NCI-H526 treated with DMSO at 0.1 percent for 48 hours (cell line): ENCODE measurements at places on chromosomes 6 and 20.
A peak's percentile ranks its signal among the peaks of the same experiment; 100 is the strongest.

- DNase-seq: no peak
These were observed 71.9 kb upstream of the RREB1 start for GRCh38 chr6:7035837-7036249.

DNA sequence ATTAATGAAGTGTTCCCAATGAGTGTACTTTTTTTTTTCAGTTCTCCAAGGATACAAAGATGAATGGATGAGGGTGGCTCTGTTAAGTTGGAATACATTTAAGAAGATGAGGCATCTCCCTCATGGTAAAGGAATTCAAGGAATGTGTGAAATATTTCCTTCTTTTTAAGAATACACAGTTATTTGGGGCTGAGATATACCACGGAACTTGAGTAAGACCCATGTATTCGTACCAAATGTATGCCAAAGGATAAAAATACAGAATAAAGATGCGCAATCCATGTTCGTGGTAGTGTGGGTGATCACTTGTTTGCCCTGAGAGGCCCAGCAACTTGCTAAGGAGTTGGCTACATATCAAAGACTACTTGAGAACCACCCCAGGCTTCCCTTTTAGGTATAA, 164.2 kb upstream of the TCF21 start:
- no peak for DNase-seq

DNA sequence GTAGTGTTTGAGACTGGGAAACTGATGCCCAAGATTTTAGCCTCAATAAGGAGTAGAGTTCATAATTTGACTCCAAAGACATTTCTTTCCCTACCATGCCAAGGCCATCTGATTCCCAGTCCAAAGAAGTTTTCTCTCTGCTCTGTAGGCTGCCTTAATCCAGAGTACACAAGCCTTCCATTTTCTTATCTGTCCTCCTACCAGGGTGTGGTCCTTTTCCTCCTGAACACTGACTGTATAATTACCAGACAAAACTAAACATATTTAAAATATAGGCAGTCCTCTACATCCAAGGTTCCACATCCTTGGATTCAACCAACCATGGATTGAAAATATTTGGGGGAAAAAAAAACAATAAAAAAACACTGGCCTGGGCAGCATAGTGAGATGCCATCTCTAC, 108.4 kb downstream of the SLC16A10 start:
- no peak for DNase-seq

- DNase-seq: peak; percentile 90
These were observed 1.5 kb downstream of the ID4 start for GRCh38 chr6:19838442-19839236.

DNA sequence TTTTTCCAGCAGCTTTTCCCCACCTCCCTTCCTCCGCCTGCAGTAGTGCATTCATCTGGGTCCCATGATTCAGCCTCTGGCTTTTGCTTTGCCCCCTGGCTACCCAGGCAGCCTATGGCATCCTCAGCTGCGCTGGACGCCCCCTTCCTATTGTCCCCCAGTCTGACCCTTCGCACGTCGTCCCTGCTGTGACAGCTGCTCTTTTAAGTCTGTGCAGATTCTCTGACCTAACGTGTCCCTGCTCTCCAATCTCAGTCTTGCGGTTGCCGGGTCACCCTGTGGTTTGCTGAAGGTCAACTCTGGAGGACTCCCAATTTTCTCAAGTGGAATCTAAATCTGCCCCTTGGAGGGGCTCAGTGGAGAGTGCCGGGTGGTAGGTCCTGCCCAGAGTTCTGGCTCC, 294.3 kb downstream of the CDC5L start:
- no peak for DNase-seq

DNA sequence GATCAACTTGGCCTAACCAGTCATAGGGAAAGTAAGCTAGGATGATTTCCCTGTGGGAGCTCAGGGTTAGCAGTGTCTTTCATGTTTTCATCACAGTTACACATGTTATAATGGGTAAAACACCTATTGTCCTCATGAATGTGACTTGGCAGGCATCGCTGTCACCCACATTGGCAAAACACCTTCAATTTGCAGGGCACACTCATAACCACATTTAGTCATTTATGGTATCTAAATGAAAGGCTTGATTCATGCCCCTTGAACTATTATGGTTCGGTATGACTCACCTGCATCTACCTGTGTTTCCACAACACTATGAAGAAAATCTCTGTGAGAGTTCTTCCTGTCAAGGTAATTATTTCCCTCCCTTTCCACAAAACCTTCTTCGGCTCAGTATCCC, 49.2 kb downstream of the FRK start:
- no peak for DNase-seq

DNA sequence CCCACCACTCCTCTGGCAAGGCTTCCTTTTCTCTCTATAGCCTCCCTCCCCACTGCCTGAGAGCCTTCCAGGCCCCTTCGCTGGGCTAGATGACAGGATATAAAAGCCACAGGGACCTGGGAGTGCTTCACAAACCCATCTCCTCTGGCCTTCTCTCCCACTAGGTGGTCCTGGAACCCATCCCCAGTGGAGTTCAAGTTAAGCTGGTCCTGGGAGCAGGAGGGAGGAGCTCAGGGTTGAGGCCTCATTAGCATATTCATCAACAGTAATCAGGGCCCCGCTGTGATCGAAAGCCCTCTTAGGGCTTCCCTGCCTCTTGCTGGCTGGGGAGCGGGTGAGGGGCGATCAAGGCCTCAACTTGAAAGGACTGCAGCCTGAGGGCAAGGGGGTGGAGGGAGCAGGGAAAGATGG, 9.1 kb downstream of the EBF4 start:
- no peak for DNase-seq

GRCh38 chr6:110613356-110613755, 136.9 kb upstream of the SLC22A16 start:
- DNase-seq: no peak

DNA sequence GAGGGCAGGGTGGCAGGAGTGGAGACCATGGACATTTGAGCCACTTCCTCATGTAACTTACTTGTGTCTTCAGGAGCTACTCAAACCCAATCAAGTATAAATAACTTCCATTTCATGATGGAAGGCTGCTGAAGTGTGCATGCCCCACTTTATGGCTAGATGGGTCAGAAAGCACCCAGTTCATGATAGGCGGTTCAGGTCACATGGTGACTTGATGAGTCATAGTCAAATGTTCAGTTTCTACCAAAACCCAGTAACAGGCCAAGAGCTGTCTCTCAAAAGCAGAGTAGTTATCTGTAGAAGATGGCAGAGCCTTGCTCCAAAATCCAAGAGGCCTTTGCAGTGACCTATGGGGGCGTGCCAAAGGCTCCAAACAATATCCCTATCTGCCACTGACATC, 133.7 kb upstream of the TENT5A start:
- DNase-seq: no peak

DNA sequence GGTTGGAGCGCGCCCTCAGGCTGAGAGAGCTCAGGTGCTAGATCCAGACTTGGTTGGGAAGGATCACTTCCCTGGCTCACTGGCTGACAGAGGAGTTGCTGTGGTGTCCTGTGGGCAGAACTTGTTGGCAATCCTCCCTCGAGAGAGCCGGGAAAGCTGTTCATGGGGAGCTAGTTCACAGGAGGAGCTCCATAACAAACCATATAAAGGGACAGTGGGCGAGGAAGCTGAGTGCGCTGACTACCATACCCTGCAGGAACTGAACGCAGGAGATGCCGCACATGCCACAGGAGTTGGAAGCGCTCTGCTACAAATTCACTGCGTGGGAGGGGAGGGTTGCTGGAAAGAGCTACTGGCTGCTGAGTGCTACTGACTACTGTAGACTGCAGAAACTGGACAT, 243.2 kb downstream of the OGFRL1 start:
- DNase-seq: no peak

DNA sequence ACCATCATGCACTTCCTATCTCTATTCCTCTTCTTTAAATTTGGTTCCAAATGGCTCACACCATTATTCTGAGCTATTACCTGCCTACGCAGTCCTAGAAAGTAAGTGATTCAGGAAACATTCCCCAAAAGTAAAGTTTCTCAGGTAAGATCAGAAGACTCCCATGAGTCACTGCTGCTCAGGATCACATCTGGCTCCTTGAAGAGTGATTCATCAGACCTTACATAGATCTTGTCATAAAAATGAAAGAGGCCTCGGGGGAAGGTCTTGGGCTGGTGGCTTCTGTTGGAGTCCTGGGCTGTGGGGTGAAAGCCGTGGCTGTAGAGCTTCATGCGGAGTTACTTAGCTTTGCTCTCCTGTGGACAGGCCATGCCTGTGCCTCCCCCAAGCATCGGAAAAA, 35.9 kb downstream of the PLG start:
- no peak for DNase-seq

DNA sequence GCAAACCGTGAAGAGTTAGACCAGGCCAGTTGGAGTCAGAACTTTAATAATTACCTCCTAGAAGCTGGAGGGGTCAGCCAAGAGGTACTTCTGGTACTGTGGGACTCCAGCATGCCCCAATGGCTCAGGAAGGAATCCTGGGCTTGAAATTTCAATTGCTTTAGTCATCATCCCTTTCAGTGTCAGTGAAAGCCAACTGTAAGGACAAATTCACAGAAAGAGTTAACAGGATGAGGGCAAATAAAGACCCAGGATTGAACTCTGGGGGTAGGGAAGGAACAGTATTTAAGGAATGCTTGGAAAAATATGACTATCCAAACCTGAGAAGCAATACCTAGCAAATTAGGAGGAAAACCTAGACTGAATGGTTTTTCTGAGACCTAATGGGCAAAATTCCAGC, 735.1 kb upstream of the MARCKS start:
- DNase-seq: no peak

GRCh38 chr20:39364320-39364719, 402.2 kb downstream of the DHX35 start:
- no peak for DNase-seq

DNA sequence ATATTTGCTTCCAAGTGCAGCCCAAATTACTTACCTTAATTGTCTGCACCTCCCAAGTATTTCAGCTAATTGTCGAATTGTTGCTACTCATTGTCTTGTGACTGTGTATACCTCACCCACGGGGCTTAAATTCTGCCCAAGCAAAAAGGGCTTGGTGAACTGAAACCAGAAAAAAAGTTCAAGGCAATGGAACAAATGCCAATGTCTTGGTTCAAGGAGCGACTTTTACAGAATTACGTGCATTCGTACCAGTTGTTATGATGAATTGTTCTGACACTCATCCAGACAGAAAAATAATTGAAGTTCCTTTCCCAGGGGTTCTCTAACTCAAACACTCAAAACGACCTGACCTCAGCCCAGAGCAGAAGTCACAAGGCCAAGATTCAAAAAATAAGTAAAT, 13.9 kb upstream of the PXDC1 start:
- no peak for DNase-seq

- DNase-seq: no peak
These were observed 54.6 kb downstream of the GJA10 start for GRCh38 chr6:89948876-89949275.

DNA sequence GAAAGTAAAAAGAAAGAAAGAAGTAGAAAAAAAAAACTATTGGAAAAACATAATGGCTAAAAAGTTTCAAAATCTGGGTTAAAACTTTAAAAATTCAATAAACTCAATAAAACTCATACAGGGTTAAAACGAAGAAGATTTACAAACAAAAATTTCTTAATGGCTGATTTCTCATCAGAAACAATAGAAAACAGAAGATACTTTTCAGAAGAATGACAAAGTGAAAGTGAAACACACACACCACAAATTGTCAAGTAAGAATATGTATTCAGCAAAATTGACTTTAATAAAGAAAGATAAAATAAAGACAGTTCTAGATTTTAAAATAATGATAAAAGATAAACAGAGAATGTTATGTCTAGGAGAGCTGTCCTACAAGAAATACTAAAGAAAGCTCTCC, 618.9 kb upstream of the GJE1 start:
- DNase-seq: no peak

DNA sequence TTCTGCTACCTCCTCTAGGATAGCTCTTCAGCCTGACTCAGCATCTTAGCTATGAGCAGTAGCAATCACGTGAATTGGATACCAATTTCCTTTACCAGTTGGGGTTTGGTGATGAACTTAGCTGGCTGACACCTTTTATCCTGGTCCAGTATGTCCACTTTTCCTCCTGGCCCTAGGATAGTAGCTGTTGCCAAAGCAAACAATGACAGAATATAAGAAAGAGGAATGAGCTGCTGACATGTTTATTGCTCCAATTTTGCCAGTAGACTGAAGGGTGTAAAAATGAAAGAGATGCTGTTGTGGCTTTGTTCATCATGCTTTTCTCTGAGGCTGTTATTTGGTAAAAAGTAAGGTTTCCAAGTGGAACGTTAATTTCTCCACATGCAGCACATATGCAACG, 168.3 kb upstream of the JAG1 start:
- DNase-seq: no peak

GRCh38 chr6:133947302-133947900, 5.6 kb upstream of the TBPL1 start:
- DNase-seq: no peak

GRCh38 chr6:169997187-169997929, 245.9 kb downstream of the ERMARD start:
- no peak for DNase-seq

DNA sequence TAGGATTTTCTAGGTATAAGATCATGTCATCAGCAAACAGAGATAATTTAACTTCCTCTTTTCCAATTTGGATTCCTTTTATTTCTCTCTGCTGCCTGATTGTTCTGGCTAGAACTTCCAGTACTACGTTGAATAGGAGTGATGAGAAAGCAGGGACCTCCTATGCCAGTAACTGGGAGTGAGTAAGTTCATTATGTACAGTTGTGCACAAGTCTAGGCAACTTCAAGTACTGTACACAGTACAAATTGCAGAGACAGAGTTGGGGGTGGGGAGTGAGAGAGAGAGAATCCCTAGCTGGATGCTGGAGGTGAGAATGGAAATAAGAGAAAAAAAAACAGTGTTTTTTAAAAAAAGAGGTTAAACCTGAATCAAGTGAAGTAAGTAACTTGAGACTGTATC, 210.2 kb downstream of the MMUT start:
- DNase-seq: no peak

DNA sequence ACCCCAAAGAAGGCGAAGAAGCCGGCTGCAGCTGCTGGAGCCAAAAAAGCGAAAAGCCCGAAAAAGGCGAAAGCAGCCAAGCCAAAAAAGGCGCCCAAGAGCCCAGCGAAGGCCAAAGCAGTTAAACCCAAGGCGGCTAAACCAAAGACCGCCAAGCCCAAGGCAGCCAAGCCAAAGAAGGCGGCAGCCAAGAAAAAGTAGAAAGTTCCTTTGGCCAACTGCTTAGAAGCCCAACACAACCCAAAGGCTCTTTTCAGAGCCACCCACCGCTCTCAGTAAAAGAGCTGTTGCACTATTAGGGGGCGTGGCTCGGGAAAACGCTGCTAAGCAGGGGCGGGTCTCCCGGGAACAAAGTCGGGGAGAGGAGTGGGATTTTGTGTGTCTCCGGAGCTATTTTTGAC, 69.6 kb downstream of the HFE start:
- peak; percentile 64 for DNase-seq

DNA sequence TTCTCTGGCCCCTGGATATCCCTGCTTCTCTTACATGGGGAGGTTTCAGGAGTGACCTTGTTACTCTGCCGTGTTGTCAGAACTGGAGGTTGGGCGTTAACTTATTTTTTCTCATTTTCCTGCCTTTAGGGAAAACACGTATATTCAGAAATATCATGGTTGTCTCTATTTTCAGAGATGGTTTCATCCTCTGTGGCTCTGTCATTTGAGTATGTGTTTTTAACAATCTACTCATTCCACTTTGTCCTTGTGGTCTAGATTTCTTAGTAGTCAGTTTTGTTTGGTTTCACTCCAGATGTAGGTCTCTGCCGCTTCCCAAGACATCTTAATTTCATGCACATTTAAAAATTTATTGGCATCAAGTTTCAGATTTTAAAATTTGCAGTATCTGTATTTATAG, 45.9 kb downstream of the KCNS1 start:
- no peak for DNase-seq
